Jurkat, Clone E6-1 (cell line): ENCODE measurements at places on chromosomes 2 and 18.
A peak's percentile ranks its signal among the peaks of the same experiment; 100 is the strongest.

- peak; percentile 56 for DNase-seq
Measured at GRCh38 chr2:130864830-130865800, 28.4 kb downstream of the ARHGEF4 start.

DNA sequence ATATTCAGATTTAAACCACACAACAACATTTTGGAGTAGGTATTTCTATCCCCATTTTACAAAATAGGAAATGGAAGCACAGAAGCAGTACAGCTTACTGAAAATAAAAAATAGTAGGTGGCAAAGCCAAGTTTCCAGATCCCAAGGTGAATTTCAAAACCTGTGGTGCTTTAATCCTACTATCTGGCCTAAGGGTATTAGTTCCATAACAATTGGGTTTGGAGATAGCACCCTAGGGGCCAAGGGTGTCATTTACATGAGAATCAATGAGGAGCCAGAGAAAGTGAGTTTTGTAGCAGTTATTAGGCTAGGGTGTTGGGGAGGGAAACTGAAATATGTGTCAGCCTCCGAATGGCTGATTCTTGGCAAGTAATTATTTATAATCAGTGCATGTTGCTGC is 24.9 kb downstream of the OSBPL6 start:
- DNase-seq, result no peak

GRCh38 chr2:35606394-35606793 is 749.2 kb upstream of the CRIM1 start:
- no peak for DNase-seq

DNA sequence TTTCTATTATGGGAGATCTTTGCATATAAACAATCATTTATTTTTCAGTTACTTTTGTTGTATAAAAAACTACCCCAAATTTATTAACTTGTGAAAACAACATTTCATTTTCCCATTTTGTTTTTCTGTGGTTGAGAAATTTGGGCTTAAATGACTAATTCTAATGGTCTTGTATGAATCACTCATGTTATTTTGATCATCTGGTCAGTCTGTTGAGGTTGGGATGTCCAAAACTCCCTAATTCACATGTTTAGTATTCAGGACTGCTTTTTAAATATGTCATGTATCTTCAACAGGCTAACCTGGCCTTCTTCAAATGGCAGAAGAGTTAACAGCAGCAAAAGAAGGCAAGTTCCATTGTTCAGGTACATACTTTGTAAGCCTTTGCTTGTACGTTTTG is 788.1 kb downstream of the TRIB2 start:
- DNase-seq, result no peak

- DNase-seq, result no peak
Measured at GRCh38 chr2:193980599-193980998, 1676.4 kb upstream of the SLC39A10 start.

DNA sequence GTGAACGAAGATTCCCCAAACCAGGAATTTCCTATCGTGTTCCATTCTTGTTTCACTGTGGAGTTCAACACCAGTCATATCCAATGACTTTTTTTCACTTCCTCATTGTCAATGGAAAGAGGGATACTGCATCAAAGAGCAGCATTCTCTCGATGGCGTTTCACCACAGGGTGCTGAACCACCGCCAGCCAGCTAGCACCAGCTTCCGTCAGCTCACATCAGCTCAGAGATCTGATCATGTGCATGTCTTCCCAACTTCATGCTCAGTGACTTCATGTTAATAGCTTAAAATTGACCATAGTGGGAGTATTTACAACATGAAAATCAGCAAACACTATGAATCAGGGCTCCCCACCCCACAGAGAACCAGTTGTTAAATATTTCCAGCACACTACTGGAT is 359.9 kb downstream of the TNS1 start:
- DNase-seq, result no peak

GRCh38 chr18:686339-687111 is 25.9 kb downstream of the ENOSF1 start:
- peak; percentile 70 for DNase-seq

DNA sequence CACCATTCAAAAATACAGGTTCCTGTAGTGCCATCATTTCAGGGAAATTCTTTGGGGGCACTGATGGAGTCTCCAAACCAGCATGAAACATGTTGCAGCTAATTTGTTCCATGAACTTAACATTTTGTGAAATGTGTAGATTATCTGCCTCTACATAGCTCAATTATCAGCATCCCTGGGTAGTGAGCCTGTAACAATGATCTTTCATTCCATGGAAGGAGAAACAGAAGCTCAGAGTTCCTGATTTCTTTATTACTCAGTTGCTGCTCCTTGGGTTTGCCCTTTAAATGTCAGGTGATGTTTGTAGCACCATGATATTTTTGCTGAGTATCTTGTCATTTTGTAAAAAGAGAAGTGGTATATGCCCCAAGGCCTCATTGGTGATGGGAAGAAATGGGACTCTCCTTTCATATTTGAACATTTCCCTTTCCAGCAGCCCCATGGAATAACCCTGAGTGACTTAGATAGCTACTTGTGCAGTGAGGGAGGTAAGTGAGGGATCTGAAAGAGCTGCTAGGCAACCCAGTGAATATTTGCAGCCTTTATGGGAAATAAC is 146.9 kb downstream of the CERS6 start:
- DNase-seq, result no peak

GRCh38 chr2:165472922-165473321 is 3.4 kb downstream of the CSRNP3 start:
- no peak for DNase-seq

DNA sequence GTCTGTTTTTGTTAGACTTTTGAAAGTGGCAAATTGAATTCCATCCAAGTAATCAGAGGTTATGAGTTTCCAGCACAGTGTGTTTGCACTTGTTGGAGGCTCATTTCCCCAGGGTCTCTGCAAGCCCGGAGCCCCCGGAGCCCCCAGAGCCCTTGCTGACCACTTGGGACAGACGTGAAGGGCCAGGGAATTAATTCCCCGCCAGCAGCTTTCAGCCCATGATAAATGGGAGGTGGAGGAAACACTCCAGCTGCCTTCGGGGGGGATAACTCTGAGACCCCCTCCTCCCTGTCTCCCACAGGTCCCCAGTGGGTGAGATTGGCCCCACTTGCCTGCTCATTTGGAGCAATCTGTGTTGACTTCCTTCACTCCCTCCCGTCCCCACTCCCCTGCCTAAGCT is 79.2 kb downstream of the KLHL29 start:
- DNase-seq, result no peak
